GM04503 (cell line): ENCODE measurements at places on chromosomes 6 and 20.
A peak's percentile ranks its signal among the peaks of the same experiment; 100 is the strongest.

DNA sequence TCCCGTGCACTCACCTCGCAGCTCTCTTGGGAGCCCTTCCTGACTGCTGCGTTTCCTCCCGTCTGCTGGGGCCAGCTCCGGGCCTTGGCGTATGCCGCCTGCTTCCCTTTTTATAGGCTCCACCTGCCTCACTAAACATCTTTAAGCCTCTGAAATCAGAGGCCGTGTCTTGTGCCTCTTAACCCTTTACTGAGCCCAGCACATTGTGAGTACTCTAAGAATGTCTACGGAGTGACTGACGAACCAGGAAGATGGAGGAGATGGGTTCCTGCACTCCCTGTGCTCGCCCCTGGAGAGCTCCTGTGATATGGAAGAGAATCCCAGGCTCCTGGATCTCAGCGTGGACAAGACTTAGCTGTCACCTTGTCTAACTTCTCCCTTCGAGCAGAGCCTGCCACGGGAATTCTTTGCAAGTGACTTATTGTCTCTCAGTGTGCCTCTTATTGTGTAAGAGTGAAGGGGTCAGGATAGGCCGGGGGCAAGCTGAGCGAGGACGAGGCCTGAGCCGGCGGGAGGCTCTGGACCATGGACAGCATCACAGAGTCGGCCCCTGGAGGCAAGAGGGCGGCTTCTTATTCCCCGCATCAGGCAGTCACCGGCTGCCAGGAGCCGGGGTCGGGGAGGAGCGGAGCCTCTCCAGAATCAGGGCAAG is 70.9 kb upstream of the CCDC167 start:
- DNase-seq = no peak

- no peak for DNase-seq
These were observed 3.2 kb downstream of the TNFRSF6B start for GRCh38 chr20:63699466-63700198.

DNA sequence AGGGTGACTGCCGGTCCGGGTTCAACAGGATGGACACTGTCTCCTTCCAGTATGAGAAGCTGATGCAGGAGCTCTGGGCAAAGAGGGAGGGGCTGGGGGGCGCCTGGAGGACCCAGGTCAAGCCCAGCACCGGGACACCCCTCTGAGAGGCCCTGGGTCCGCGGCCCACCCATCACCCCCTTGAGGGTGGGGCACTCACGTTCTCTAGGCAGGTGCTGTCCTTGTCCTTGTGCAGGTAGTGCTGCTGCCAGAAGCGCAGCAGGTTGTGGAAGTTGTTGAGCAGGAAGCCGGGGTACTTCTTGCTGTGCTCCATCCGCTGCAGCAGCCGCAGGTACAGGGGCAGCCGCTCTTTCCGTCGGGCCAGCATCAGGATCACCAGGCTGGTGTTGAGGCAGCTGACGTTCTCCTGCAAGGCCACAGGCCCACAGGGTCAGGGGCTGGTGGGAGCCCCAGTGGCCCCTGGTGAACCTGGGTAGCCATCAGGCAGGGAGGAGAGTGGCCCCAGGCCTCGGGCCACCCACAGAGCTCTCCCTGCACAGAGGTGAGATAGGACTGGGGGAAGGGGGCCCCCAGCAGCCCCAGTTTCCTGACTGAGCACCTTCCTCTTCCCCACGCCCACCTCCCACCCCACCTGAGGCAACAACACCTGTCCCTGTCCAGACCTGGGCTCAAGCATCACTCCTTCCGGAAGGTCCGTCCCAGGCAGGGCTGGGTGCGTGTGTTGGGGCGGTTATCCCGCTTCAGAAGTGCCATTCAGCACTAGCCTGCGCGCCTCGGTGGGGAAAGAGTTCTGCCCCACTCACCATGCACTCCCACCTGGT is 47.8 kb downstream of the MYH7B start:
- no peak for DNase-seq

DNA sequence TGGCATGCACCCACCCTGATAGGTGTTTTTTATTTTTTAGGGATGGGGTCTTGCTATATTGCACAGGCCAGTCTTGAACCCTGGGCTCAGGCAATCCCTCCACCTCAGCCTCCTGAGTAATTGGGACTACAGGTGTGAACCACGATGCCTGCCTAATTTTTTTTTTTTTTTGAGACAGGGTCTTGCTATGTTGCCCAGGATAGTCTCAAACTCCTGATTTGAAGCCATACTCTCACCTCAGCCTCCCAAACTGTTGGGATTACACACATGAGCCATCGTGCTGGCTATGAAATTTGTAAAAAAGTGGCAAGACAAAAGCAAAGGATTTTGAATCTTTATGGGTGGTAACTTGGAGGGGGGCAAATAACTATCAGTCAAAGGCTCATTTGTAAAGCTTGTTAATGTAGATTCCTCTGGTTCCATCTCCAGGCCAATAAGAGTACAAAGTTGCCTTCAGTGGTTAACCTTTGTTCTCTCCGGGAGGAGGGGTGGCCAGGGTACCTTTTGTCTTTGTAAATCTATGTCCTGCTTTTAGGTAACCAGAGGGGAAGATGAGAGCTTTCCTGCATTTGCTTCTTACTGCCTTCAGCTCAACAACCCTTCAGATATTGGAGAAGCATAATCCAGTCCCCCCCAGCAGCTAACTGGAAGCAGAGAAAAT is 372.0 kb upstream of the JARID2 start:
- DNase-seq = no peak

DNA sequence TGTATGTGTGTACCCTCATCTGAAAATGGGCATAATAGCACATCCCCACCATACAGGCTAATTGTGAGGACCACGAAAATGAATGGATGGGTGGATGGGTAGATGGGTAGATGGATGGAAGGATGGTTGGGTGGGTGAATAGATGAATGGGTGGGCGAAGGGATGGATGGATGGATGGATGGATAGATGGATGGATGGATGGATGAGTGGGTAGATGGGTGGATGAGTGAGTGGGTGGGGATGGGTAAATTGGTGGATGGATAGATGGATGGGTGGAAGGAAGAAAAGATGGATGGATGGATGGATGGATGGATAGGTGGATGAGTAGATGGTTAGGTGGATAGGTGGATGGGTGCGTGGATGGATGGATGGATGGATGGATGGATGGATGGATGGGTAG is 19.7 kb downstream of the RIPOR3 start:
- DNase-seq = no peak

- DNase-seq = no peak
These were observed 157.3 kb upstream of the ATXN1 start for GRCh38 chr6:16918586-16918985.

- DNase-seq = no peak
These were observed 764.6 kb downstream of the TBC1D32 start for GRCh38 chr6:120569714-120570113.

DNA sequence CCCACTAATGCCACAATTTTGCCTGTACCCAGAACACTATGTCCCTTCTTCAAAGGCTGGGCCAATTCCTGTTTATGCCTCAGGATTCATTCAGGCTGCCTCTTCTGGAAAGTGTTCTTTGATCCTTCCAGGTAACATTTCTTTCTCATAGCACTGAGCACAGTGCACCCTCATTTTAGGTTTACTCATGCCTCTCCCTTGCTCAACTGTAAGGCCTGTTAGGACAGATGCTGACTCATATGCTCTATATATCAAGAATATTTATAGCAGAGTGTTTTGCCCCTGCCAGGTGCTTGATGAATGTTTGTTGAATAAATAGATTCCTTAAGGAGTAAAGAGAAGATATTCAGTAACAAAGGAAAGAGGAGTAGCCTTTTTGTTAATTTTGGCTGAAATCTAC is 263.9 kb downstream of the PHF3 start:
- DNase-seq = no peak

- no peak for DNase-seq
These were observed 38.3 kb downstream of the HECA start for GRCh38 chr6:139173172-139173571.

GRCh38 chr6:136230219-136230853 is 19.8 kb downstream of the MTFR2 start:
- no peak for DNase-seq

- DNase-seq = no peak
These were observed 116.6 kb downstream of the ADAT2 start for GRCh38 chr6:143333749-143334520.

DNA sequence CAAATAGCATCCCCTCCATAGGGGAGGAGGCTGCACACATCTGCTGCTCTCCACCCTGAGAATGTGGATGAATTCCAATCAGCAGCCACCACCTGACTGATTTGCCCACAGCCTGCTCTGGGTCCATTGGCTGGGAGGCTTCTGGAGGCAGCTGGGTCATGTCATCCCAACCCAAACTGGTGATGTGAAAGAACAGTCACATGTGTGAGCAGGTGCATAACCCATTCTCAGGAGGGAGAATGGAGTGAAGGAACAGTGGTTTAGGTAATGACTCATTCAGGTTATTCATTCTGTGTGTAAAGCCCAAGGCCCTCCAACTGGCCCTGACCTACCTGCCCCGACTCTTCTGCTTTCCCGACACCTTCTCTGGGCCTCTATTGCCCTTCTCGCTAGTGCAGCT is 90.9 kb upstream of the GCM1 start:
- DNase-seq = no peak

GRCh38 chr6:165817148-165817547 is 154.1 kb upstream of the PDE10A start:
- no peak for DNase-seq

DNA sequence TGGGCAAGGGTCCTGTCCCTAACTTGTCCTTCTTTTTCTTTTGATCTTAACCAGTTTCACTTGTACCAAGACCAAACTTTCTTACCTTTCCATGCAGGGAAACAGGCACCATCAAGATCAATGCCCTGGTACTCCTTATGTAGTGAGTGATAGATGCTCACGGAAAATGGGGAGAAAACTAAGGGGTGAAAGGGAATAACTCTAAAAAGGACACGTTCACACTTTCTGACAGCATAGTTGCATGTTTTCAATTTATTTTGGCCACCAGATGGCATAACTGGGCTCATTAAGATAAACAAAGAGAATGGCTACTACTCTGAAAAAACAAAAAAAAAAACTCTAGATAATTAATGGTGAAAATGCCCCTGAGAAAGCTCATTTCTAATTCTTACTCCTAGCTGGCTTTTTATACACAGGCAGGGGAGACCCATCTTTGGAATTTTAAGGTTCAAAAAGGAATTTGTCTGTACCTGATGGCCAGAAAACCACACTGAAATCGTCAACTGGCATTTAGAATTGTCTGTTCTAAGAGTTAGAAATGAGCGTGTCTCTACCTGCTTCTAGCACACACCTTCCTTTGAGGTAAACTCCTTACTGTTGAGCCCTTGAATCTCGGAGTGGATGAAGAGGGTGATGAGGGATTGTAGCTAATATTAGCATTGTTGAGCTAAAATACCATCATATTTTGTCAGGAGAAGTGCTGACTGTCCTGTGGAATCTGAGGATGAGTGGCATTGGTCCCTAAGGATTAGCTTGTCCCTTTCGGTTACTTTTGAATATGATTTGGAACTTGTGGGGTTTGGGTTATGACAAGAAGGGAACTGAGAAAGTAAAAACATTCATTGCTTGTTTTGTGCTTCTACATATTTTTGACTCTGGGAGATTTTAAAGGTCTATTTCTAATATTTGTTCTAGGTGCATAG is 62.2 kb upstream of the DDR1 start:
- no peak for DNase-seq

DNA sequence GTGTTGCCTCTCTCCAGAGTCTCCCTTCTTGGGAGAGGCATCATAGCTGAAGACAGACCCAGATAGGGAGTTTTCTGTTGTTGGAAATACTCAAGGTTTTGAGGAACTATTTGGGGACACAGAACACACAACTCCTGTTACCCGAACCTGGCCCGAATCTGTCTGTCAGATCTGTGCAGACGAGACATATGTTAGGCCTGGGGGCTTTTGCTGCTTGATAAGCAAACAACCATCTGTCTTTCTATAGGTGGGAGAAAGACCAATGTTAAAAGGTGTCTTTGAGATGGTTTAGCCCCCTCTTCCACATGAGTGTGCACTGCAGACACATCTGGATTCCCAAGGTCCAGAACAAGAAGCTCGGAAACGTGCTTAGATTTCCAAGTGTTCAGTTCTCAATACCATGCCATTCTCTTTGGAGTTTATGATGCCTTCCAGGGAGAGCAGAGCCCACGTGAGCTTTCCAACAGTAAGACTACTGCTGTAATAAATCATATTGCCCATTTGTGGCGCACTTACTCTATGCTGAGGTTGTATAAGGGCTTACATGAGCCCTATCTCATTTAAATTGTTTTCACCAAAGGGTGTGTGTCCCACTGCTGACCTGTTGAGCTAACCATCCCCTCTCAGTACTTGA is 3.8 kb upstream of the STX16 start:
- DNase-seq = no peak

DNA sequence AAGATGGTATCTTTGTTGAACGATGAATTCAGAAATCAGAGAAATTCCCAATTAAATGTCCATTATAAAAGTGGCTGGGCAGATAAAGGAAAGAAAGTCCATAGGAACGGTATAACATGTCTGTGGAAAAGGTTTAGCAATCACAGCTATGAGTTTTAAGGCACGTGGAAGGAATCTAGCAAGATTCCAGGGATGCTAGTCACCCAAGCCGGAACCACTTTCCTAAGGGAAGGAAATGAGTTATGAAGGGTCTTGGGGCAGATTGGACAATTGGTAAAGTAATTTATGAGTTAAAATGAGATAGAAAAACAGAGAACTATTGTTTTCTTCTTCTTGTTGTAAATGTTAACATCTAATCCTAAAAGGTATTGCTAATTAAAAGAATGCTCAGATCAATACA is 384.8 kb downstream of the ADGRB3 start:
- DNase-seq = no peak

DNA sequence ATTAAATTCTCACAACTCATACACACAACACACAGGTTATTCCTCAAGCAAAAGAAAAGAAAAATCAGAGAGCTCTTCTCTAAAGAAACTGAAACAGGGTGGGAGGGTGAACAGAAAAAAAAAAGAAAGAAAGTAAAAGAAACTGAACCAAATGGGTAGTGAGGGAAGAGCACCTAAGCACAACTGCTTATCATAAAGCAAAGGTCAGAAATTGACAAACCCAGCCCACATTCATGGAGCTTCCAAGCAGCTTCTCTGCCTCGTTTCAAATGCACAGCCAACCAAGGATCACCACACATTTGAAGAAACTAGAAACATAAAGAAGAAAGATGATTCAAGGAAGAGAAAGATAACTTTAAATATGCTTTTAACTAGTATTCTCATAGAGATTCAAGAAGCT is 90.5 kb downstream of the RNGTT start:
- DNase-seq = no peak

DNA sequence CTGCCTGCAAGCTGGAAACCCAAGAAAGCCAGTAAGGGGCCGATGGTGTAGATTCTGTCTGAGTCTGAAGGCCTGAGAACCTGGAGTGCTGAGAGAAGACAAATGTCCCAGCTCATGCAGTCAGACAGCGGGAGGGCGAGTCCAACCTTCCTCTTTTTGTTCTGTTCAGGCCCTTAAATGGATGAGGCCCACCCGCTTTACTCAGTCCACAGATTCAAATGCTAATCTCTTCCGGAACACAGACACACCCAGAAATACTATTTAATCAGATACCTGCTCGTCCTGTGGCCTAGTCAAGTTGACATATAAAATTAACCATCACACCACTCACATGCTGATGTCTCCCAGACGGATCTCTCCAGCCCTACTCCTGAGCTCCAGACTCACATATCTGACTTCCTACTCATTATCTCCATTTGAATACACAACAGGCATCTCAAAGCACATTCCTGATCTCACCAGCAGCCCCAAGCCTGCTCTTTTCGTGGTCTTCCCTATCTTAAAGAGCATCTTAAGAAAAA is 26.7 kb upstream of the SRC start:
- DNase-seq = no peak

- DNase-seq = peak; percentile 95
These were observed 8.7 kb upstream of the AP5S1 start for GRCh38 chr20:3811467-3812258.
